ENCODE measurements at places on chromosomes 2 and 18.

DNA sequence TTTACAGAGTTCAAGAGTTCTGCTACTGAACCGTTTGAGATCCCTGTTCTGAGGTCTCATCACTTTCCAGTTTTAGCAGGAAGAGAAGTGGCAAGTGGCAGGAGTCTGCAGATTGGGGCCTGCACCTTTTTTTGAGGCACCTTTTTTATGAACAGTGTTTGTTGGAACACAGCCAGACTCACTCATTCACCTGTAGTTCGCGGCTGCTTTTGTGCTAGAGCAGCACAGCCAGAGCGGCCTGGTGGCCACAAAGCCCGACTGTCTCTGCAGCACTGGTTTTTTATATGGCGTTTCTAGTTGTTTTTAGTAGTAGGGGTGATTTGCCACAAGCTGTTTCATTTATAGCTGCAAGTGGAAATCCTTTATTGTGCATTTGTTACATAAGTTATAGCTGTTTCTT lies 8.6 kb downstream of the ACP1 start:
- DNase-seq: no peak

DNA sequence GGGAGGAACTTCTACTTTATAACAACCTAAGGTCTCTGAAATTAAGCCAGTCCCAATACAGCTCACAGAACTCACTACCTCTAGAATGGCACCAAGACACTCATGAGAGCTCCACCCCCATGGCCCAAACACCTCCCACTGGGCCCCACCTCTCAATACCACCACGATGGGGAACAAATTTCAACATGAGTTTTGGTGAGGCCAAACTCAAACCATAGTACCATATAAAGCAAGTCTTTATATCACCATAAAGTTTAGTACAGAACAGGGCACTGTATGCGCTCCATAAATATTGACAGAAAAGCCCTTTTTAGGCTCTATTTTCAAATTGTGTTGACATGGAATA lies 3.3 kb downstream of the AFG3L2 start:
- no peak for DNase-seq

DNA sequence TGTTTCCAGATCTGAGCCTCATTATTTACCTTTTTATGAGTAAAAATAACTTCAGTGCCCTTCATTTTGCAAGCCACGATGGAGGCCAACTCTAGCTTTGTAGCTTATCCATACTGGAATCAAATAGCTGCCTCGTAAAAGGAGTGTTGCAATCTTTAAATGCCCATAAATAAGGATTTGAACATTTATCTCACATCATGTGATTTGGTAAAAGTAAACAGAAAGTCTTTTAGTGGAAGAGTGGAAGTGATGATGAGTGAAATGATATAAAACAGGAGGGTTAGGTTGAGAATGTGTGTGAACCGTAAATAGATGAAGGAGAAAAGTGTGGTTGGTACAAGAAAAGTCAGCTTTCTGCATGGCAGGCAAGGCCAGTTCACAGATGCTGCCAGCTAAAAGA lies 348.9 kb downstream of the OSR1 start:
- DNase-seq: no peak

DNA sequence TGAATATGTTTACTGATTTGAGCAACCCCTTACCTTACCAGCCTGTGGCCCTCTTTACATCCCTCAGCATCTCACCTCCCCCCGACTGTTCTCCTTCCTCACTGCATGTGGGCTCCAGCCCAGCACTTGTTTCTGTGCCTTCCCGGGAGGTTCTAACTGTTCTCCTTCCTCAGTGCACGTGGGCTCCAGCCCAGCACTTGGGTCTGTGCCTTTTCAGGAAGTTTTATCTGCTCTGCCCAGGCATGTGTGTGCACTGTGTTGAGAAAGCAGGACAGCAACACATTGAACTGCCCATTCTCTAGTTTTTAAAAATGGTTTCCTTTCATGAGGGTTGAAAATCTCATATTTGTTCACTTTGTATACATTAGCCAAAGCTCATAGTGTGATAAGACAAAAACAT lies 158.4 kb downstream of the ATP9B start:
- DNase-seq: no peak

- no peak for DNase-seq
These were observed 27.6 kb downstream of the BCL11A start for GRCh38 chr2:60525899-60526298.

GRCh38 chr18:37564711-37565100 lies 892 bp downstream of the CELF4 start:
- DNase-seq: no peak

DNA sequence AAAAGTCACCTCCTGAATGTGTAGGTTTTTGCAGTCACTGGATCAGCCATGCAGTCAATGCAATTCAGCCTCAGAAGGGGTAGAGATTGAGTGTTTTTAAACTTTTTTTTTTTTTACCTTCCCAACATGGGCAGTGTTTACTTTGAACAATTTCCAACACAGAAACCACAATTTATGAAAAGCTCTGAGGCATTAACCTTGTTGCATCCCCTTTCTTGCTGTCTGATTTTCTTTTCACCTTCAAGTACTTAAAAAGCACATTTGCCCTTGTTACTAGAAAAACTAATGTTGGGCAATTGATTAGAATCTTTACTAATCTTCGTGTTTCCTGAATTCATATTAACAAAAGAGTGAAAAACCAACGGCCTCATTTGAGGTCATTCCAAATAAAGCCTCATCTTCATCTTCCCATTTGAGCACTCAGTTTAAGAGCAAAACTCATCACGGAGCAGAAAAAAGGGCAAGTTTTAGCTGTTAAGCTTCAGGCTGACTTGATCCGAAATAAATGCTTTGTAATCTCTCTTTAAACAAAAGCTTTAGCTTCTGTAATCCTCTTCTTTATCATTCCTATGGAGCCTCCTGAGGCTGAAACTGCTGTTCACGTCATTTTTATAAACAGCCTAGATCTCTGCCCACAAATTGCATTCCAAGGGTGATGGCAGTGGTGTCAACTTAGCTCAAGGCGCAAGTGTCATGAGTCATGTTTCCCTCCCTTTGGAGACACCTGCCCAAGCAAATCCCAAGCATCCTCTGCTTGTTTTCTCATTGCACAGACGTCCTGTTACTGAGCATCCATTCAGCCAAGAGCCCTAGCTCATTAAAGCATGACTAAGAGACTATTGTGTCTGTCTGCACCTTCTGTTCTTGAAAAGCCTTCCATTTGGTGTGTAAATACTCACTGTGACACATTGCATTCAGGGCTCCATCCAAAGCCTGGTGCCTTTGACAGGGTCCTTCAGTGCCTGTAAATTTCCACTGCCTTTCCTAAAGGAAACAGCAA lies 107.7 kb downstream of the HNMT start:
- no peak for DNase-seq

DNA sequence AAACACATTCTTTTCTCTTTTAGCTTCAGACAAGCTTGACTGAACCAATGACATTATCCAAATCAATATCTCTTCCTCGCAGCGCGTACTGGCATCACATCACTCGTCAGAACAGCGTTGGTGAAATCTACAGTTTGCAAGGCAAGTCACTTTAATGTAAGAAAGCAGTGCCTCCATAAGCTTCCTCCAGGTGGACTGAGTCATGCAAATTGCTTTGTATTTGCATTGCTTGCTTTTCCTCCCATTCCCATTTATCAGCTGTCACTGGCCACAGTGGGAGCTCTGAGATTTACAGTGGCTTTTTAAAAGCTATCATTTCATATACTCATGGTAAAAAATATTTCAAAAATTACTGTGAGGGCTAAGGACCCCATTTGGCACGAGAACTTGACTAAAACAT lies 189.9 kb downstream of the CD226 start:
- no peak for DNase-seq

DNA sequence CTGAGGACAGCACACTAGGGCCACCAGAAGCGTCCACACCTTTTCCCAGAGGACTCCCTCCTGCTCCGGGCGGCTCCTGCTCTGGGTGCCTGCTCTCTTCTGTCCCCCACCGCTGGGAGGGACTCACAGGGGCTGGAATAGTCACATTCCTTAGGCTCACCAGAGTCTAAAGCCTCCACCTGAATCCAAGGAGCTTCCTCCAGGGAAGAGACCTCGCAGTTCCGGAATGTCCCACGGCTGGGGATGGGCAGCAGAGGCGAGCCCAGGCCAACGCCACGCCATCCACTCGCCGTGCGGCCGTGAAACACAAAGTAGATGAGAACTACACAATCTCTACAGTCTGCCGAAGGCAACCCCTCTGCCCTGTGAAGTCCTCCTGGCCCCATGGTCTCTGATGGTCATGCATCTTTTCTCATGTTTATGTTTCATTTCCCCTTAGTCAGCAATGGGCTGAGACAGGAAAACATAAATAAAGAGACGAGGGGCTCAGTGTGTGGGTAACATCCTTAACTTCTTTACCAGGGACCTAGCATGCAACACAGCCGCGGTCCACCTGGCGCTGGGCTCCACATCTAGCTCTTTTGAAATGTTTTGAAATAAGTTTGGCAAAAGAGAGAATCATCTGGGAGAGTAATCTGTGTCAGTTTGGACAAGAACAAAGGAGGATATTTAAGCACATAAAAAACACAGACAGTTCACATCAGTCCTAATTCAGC lies 98.4 kb downstream of the PXDN start:
- no peak for DNase-seq

DNA sequence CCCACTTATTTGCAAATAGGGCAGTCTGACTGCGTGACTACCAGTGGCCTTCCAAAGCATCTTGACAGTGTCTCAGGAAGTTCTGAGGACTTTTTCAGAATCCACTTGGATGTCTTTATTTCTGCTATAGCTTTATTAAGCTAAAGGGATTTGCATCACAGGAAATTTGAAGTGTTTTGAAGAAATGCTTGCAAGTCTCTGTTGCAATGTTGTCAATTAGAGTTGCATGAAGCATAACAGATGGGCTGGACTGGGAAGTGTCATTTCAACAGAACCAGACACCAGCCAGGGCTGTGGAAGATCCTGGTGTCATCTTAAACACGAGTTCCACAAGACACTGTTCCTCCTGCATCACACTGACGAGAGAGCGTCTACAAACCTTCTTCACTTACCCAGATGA lies 224.5 kb downstream of the EN1 start:
- no peak for DNase-seq

GRCh38 chr2:122635686-122636085 lies 880.2 kb downstream of the TSN start:
- no peak for DNase-seq

Data from esophagus squamous epithelium (tissue), 5 donors.